Activated T-cell treated with anti-CD3 and anti-CD28 coated beads for 48 hours (primary cell): ENCODE measurements at places on chromosomes 11 and 22.

DNA sequence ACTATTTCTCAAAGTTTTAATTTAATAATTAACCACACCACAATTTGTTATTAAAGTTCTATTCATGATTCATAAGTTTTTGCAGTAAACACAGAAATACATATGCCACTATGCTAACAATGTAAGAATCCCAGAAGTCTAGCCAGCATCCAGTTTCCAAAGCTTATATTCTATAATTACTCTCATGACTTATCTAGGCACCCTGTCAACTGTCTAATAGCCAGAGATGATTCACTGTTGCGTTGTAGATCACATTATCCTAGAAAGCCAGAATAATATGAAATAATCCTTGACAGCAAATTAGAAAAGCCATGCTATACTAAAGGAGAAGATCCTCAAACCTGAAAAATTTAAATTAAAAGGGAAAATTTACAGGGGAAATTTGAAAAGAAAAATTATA is 141.0 kb downstream of the SOX6 start:
- no peak for DNase-seq

DNA sequence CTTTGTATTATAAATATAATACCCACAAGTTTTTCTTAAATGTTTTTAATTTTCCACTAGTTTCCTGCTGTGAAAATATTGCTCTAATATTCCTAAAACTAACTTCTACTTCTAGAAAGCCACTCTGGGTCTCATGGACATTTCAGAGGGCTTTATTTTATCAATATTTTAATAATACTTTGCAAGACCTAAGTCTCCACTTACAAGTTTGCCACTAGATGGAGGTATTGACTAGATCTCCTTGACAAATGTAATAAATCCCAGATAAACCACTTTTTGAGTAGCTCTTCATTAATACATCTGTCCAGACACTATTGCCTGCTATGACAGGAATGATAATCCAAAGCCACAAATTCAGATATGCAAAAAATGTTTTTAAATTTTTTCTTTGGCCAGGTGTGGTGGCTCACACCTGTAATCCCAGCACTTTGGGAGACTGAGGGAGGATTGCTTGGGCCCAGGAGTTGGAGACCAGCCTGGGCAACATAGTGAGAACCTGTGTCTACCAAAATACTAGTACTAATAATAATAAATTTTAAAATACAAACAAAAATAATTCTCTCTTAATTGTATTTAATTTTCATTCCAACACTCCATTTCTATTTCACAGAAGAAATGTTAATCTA is 3.5 kb upstream of the ACAT1 start:
- no peak for DNase-seq

DNA sequence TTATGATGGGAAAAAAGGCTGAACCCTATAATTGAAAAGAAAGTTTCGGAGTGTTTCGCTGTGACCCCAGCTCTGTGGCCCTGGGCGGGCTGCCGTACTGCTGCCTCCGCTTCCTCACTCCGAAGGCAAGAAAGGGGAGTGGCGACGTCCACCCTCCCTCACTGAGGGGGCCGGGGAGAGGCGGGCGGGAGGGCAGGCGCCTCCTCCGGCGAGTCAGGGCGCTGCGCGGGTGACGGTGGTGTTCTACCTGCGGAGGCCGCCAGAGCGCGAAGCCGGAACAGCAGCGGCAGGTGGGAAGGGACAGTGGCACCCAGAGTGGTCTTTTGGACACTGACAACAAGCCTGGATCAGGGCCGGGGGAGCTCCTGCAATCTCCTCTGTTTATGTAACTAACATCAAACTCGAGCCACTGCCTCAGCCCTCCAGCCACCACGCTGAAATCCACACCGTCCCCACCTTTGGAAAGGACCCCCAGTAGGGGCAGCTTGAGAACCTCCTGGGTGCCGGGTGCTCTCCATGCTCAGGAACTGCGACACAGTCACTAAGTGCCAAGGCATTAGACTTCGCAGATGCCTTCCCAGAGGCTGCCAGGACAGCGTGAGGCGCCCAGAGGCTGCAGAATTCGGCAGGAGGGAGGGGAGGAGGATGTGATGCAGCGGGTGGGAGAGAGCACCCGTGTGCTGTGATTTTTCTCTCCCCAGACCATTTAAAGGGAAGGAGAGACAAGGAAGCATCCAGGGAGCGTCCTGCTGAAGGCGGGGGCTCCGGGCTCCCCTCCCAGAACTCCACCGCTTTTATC is 25.5 kb downstream of the BID start:
- no peak for DNase-seq

GRCh38 chr11:114162719-114163123 is 103.2 kb downstream of the ZBTB16 start:
- DNase-seq: no peak

GRCh38 chr11:116232364-116232828 is 540.4 kb downstream of the BUD13 start:
- DNase-seq: no peak

DNA sequence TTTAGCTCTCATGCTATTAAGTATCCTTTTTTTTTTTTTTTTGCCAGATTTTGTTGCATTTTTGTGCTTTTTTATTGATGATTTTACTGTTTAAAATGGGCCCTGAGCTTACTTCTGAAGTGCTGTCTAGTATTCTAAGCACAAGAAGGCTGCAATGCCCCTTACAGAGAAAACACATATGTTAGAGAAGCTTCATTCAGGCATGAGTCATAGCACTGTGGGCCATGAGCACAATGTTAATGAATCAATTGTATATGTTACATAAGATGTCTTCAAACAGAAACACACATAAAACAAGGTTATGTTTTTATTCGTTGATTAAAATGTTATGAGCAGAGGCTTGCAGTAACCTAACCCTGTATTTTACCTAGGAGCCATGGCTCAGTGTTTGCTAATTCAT is 117.8 kb upstream of the C11orf87 start:
- no peak for DNase-seq

DNA sequence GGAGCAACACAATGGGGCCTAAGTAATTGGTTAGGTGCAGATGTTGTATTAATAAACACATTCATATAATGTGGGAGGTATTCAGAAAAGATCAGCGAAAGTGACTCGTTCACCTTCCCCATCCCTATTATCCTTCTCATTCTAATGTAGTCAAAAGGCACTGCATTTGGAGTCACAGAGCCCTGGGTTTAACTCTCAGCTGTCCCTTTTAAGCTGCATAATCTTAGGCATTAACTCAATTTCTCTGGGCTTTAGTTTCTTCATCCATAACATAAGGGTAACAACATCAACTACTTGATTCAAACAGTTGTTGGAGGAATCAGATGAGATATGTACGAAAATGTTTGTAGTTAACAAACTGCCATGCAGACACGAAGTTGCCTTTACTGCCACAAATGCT is 187.6 kb upstream of the PITPNB start:
- no peak for DNase-seq
